ENCODE measurements at places on chromosomes 3 and 15. TPM values are rescaled to one million over a fixed set of nuclear protein-coding genes. Genes with fewer than 3 reads are reported as not detected.

CRABP1 gene
- not detected for total RNA-seq

UBR1 gene
- 37.3 TPM for total RNA-seq

CHRNA5 gene
- total RNA-seq = 2.2 TPM

UMPS gene
- total RNA-seq = 37.2 TPM

CADM2 gene
- total RNA-seq = 34.7 TPM

ZNF654 gene
- 12.5 TPM for total RNA-seq

CKMT1B gene
- total RNA-seq = 3.0 TPM

MEGF11 gene
- total RNA-seq = 0.47 TPM

BFSP2 gene
- not detected for total RNA-seq

CGNL1 gene
- 13.7 TPM for total RNA-seq

DNA sequence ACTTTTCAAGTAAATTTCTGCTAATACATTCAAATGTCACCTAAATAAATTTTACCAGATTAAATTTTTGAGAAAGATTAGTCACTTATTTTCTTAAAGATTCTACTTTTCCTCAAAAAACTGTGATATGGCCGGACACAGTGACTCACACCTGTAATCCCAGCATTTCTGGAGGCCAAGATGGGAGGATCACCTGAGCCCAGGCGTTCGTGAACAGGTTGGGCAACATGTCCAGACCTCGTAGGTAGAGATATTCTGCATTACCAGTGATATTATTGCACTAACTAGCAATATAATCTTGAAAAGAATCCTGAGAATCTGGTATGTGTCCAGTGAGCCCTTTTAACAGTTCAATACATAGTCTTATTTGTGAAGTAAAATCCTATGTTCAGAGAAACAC lies 61.7 kb downstream of the CBLB start:
- no peak for DNase-seq

DNA sequence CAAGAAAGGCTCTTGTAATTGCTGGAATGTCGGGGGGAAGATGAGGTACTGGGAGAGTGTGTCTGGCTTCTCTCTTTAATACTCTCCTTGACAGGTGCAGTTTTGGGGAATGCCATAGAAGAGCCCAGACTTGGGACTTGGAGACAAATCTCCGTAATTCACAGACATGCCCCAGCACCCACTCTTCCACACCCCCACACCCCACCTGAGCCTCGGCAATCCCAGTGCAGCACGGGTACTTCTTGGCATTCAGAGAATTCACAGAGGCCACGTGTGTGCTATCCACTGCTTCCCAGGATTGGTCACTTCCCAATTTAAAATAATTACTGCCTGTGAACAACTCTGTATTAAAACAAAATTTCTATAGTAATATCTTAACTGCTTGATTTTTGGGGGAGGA lies 43.9 kb downstream of the TRIM71 start:
- DNase-seq = no peak

- no peak for DNase-seq
These were observed 32.5 kb upstream of the TM4SF4 start for GRCh38 chr3:149442043-149442442.

GRCh38 chr3:13007251-13007941 lies 65.8 kb downstream of the IQSEC1 start:
- DNase-seq = no peak

DNA sequence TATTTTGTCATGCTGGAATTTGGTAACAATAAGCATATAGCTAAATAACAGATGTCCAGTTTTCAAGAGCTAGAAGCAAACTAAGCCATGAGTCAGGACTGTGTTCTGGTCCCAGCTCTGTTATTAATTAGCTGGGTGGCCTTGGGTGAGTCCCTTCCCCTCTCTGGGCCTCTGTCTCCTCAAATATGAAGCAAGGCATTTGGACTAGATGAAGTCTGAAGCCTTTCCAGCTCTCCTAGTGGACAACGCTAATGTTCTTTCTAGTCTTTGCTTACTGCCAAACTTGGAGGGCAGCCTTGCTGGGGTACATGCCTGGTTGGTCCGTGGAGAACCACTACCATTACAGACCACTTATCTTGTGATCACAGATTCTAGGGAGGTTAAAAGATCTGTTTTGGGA lies 127.6 kb downstream of the DUT start:
- no peak for DNase-seq

DNA sequence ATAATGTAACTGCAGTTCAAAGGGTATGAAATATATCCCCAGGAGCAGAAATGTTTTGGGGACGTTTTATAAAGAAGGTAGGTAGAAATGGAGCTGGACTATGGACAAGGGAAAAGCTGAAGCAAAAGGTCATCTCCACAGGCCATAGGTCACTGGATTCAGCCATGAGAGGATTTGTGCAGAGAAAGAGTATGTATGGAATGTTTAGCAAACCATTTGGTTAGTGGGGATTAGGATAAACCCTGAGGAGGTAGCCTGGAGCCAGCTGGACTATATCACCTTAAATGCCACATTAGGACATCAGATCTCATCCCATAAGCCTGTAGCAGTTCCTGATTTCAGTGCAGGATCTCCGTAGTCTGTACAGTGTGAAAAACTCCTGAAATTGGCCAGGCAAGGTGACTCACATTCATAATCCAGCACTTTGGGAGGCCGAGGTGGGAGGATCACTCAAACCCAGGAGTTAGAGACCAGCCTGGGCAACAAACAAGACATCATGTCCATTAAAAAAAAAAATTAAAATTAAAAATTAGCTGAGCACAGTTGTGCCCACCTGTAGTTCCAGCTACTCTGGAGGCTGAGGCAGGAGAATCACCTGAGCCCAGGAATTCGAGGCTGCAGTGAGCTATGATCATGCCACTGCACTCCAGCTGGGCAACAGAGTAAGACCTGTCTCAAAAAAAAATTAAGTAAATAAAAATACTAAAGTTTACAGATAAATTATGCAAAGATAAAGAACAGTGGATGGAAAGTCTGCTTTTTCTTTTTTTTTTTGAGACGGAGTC lies 4.7 kb downstream of the IP6K1 start:
- no peak for DNase-seq

DNA sequence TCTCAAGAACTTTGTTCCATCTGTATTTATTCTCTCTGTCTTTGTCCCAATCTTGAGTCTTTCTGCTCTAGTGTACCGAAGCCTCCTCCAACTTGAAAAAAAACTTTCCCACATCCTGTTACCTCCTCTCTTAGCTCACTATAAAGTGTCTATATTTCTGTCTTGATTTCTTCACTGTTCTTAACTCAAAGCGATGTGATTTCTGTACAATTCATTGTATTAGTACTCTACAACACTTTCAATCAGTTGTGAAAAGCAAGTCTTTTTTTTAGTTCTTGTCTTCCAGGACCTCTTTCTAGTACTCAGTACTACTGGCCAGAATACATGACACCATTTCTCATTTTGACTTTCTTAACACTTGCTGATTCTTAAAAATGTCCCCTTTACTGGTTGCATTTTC lies 353.5 kb upstream of the SATB1 start:
- no peak for DNase-seq

DNA sequence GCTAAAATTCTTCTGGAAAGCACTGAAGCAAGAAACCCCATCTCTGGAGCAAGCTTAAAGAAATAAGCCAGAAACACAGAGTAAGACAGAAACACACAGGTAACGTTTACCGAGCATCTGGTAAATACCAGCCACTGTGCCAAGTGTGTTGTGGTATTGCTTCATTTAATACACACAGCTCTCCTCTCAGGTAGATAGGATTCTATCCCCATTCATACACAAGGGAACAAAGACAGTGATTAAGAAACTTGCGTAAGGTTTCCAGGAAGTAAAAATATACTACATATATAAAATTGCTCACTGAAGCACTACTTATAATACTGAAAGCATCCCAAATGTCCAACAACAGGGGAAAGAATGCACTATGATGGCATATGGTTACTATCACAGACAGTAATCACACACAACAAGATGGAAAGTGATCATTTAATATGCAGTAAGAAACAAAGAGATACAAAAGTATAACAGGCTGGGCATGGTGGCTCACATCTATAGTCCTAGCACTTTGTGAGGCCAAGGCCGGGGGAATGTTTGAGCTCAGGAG lies 27.5 kb downstream of the TAMM41 start:
- no peak for DNase-seq

DNA sequence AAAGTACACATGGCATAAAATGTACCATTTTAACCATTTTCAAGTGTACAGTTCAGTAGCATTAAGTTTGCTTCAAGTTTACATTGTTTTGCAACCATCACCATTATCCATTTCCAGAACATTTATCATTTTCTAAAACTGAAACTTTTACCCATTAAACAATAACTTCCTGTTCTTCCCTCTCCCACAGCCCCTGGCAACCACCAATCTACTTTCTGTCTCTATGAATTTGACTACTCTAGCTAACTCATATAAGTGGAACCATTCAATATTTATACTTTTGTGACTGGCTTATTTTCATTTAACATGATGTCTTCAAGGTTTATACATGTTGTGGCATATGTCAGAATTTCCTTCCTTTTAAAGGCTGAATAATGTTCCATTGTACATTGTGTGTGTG lies 19.9 kb downstream of the TMEM62 start:
- DNase-seq = no peak

DNA sequence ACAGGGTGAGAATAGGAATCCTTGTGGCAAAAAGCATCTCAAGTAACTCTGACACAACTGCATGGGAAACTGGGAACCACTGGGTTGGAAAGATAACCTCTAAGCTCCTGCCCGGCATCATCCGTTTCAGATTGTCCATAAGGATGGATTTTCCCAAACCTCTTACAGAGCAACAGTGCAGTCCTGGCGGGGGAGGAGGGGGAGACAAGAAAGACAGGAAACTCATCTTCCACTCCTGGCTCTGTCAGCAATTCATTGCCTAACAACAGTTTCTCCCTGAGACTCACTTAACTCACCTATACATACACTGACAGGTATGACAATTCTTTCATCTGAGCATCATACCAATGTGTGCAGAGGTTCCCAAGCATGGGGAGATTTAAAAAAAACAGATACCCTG lies 279.0 kb downstream of the RPLP1 start:
- DNase-seq = no peak

DNA sequence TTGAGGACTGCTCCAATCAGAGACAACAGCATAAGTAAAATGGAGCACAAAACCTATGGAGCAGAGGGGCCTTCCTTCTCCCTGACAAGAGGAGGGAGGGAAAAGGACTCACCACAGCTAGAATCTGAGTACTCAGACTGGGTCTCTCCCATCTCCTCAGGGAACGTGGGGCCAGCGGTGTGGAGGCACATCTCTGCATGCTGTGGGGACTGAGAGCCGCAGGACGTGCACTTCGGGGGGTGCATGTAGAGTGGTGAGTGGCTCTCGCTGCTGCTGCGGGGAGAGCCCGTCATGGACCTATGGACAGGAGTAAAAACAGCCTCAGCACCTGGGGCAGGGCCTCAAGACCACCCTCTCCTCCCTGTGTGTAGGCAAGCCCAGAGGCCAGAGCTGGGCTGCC lies 17.0 kb downstream of the BCL6 start:
- no peak for DNase-seq

GRCh38 chr3:174270841-174271240 lies 588.3 kb upstream of the NAALADL2 start:
- no peak for DNase-seq

GRCh38 chr15:65793818-65794104 lies 1.7 kb upstream of the DENND4A start:
- DNase-seq = no peak

DNA sequence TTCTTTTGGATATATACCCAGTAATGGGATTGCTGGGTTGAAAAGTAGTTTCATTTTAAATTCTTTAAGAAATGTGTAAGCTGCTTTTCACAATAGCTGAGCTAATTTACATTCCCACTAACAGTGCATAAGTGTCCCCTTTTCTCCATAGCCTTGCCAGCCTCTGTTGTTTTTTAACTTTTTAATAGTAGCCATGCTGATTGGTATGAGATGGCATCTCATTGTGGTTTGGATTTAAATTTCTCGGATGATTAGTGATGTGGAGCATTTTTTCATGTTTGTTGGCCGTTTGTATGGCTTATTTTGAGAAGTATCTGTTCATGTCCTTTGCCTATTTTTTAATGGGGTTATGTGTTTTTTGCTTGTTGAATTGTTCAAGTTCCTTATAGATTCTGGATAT lies 444.3 kb upstream of the ATP11B start:
- DNase-seq = no peak

DNA sequence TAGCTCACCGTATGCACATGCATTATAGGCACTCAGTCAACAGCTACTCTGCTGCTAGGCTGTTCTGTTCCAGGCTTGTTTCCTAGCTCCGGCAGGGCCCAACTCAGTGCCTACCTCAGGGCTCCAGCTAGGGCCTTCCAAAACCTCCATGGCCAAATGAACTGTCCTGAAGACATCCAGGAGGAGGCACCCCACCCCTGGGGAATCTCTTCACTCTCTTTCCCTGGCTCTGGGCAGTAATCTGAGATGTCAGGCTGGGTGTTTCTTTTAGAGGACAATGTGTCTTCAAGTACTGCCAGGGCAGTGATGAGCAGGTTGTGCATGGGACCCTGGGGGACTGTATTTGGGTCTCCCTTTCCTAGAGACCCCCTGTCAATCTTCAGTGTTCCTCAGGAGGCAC lies 38.3 kb upstream of the TPM1 start:
- DNase-seq = no peak

DNA sequence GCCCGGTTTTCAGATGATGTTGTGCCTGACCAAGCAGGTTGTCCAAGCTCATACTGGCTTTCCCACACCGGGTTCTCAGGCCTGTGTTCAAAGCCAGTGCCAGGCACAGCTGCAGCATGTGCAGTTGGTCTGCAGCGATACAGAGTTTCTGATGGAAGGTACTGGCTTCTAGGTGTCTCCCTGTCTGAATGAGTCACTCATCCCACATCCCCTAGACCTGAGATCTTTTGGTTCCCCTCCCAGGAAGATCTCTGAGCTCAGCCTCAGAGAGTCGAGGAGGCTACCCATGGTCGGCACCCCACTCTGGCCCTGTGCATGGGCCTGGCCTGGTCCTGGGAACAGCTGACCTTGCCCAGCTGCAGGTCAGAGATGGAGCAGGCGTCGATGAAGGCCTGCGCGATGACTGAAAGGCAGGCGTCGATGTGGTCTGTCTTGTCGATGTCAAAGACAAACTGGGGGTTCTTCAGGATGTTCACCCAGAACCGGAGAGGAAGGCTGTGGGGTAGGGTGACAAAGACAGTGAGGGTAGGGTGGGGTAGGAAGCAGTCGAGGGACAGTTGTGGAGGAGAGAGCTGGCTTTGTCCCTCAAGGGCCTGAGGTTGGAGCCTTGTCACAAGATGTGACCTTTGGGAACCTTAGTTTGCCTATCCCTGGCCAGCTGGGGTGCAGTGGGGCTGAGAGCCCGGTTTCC lies 15.3 kb downstream of the H1-8 start:
- DNase-seq = no peak

GRCh38 chr3:64380546-64380945 lies 155.3 kb upstream of the PRICKLE2 start:
- no peak for DNase-seq

- no peak for DNase-seq
These were observed 39.4 kb upstream of the VIPR1 start for GRCh38 chr3:42463093-42463492.
